Omental fat pad (tissue), 4 donors: ENCODE measurements at places on chromosomes 3 and 15. TPM values are rescaled to one million over a fixed set of nuclear protein-coding genes. Genes with fewer than 3 reads are reported as not detected.

ZMAT3 gene
- total RNA-seq, result 9.1 TPM

LCTL gene
- not detected for total RNA-seq

CPEB1 gene
- 1.3 TPM for total RNA-seq

SLC12A8 gene
- total RNA-seq, result 65.3 TPM

PCSK6 gene
- 20.5 TPM for total RNA-seq

SAMD7 gene
- not detected for total RNA-seq

GHSR gene
- total RNA-seq, result not detected

LIPC gene
- total RNA-seq, result not detected

ARMC8 gene
- 103 TPM for total RNA-seq

RASL12 gene
- total RNA-seq, result 4.6 TPM

FBXW12 gene
- not detected for total RNA-seq

TNNC1 gene
- not detected for total RNA-seq

DNA sequence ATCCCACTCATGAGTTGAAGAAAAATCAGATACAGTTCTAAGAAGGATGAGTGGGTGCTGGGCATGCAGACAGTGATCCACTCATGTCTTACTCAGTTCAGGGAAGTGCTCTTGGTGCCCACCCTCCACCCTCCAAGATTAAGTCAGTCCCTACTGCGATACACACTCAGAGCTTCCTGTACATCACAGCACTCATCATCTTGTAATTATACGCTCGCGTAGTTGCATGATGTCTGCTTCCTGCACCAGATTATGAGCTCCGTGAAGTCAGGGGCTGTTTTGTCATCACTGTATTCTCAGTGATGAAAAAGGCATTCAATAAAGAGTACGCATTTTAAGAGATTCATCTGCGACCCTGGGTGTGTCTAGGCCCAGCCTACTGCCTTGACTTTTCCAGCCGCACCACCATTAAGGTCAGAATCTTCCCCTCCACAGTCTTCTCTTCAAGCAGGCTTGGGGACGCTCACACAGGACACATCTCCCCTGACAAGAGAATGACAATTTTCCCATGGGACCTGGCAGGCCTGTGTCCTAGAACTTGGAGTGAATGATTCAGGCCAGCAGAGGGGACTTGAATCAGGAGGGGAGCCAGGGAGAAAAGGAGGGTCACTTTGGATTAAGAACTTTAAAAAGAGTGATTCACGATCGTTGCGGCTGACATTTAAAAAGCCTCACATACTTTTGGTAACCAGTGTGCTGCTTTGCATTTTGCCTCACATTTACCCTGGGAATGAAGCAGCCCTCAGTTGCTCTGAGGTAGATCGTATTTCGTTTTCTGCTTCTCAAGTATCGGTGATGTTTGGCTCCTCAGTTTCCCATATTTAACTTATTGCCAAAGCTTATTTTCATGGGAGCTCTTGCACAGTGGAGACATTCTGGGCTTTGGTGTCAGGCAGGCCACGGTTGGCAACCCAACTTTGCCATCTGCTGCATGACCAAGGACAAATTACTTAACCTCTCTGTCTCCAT lies 7.9 kb upstream of the PDE8A start:
- DNase-seq, result no peak

- no peak for DNase-seq
These were observed 20.7 kb downstream of the TIMP4 start for GRCh38 chr3:12138044-12138443.

GRCh38 chr3:94787066-94787465 lies 724.2 kb downstream of the NSUN3 start:
- DNase-seq, result no peak

GRCh38 chr3:183449791-183450190 lies 21.4 kb upstream of the MCF2L2 start:
- no peak for DNase-seq

- DNase-seq, result no peak
These were observed 65.9 kb downstream of the TFG start for GRCh38 chr3:100775226-100775625.

DNA sequence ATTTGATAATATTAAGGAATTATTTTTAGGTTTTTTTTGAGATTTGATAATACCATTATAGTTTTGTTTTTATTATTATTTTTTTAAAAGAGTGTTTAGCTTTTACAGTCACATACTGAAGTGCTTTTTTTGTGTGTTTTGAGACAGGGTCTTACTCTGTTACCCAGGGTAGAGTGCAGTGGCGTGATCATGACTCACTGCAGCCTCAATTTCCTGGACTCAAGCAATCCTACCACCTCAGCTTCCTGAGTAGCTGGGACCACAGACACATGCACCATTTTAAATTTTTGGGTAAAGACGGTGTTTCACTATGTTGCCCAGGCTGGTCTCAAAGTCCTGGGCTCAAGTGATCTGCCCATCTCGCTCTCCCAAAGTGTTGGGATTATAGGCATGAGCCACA lies 73.0 kb downstream of the SUMF1 start:
- no peak for DNase-seq

DNA sequence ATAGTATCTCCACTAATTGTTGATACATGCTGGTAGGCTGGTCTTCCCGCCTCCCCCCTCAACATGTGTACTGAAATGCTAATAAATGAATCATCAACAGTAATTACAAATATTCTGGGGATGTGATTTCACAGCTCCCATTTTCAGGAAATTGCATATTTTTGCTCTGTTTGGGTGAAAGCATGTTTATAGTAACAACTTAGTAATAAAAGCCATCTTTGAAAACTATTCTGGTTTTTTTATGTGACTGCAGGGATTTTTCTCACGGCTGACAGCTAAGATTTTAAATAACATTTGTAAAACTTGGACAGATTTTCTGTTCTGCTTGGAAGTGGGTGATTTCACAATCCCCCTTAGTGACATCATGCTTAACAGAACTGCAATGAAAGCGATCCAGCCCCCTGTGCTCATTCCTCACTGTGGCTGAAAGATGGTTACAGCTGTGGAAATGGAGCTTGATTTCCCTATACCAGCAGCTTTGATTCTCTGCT lies 25.6 kb upstream of the FAM174B start:
- no peak for DNase-seq

DNA sequence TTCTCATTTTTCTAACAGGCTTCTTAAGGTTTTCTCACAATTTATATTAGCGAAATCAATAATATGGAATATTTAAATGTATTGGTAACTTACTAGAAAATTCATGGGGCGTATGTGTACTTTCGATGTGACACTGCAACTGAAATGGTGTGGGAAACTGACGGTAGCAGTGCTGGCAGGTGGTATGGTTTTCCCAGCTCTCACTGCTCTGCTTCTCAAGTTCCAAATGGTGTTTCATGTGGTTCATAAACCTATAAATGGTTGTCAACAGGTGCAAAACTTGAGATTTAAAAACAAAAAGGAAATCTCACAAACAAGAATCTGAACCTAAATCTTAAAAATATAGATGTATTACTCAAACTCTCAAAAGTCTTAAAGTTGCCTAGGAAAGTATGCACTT lies 54.7 kb downstream of the ZNF280D start:
- no peak for DNase-seq

DNA sequence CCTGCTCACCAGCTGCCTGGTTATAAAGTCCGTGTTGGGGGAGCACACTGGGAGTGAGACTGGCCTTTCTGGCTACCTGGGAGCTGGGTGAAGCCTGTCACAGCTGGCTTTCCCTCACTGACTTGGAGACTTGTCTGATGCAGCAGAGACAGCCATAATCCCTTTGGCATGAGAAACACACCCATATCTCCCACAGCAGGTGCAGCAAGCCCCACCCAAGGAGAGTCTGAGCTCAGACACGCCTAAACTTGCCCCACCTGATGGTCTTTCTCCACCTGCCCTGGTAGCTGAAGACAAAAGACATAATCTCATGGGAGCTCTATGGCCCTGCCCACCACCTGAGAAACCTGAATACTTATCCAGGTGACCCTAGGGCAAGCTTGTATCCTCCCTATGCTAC lies 54.8 kb downstream of the NMD3 start:
- no peak for DNase-seq

DNA sequence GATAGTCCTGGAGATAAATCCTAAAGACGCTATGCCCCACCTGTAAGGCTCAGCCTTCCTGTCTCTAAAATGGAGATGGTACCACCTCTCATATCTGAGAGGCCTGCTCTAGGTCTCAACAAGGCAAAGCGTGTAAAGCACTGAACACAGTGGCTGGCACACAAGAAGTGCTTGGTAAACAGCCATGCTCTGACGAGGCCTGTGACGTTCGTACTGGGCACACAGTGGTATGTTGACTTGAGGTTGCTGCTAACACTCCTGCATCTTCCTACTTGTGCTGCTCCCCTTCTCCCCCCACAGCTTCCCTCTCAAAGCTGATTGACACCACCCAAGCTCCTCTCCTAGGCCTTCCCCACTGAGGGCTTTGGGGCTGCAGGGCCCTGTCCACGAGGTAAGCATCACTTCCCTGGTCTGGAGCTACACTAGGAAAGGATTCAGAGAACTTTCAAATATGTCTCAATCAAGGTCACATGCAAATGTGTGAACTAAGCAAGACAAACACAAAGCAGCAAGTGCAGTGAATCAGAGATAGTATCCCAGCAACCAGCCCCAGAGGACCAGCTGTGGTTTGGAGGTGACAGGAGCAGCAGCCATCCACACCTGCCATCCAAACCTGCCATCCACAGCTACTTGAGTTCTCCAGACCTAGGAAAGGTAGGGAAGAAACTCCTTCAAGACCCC lies 177.5 kb downstream of the STT3B start:
- no peak for DNase-seq

DNA sequence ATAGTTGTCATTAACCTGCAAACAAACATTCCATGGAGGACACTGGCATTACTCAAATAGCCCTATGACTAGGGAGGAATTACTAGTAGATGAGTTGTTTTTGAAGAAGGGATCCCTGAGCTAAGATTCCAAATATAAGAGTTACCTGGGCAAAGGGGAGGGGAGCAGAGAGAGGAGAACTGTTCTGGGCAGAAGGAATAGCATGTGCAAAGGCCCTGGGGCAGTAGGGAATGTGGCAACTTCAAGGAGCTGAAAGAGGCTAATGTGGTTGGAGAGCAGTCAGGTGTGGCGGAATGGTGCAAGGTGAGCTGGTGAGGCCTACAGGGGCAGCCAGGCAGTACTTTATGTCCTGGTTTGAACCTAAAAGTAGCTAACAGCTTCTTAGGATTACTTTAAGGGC lies 5.8 kb upstream of the IL17RD start:
- no peak for DNase-seq

- DNase-seq, result no peak
These were observed 49.8 kb upstream of the PRR23E start for GRCh38 chr3:127143172-127143571.

DNA sequence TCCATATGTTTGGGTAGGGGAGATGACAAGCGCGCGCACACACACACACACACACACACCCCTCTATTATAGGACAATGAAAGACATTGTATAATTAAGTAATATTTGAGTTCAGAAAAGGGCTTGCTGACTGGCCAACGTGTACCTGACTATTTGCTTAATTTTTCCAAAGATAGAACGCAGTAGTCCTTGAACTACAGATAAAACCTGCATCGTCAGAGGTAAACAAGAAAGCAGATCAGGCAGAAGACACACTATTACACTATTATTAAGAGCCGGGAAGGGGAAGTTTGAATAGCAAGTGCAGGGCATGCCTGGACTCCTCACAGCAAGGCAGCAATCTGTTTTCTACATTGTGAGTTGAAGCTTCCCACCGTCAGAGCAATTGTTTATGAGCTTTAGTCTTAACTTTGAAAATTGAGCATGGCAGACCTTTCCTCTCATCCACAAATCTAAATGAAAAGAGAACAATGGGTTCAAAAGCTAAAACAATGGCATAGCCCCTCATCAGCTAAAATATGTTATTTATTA lies 427.7 kb downstream of the GABRG3 start:
- DNase-seq, result no peak

DNA sequence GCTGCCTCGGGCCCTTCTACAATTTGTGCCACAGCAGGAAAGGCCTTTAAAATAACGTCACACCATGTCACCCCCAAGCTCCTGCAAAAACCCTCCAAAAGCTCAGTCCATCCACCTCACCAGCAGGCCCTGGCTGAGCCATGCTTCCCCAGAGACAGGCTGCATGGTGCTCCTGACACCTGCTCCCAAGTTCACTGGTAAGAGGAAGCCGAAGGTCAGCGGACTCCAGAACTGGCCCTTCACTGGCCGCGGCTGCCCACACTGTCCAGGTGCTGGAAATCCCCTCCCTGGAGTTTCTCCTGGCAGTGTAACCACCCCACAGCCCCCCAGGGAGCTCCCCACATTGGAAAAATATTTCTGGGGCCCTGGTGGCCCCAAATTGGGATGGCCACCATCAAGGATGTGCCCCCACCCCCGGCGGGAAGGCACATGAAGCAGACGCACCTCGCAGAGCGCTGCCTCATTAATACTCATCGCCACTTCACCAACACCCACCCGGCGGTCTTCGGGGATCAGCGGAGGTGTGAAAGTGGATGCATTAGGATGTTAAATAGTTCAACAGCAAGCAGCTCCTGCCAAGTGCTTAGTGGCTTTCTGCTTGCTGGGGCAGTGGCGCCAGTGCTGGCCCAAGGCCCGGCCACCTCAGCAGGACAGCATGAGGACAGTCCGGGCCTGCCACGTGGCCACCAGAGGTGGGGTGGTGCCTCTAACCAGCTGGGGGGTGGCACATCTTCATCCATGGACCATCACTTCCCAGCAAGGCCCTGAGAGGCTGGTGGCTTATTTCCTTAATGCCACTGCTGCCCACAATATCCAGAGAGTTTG lies 146.1 kb upstream of the IQSEC1 start:
- DNase-seq, result no peak

DNA sequence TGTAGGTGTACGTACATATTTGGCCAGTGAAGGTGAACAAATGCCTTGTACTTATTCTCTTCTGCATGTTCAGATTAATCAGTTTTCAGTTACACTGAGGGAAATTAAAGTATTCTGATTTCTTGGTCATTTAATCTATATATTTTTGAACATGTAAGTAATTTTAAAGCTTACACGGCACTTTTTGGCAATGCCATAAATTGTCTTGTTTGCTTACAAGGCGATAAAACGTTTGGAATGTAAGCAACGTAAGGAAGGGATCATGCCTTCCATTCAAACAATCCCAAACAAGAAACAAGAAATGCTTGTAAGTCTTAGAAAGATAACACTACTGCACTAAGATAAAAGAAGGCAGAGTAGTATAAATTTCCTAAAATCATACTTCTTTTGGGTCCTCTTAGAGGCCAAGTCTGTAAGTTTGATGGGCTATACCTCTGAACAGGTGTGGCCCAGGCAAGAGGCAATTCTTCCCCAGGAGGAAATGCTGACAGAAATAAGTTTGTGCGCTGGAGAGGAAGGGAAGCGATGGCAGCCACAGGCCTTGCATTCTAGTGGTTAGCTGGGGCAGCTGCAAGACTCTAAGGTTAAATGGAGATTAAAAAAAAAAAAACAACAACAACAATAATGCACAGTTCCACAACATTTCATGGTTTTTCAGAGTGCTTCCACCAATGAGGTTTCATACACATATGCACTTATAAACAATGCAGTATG lies 73.8 kb downstream of the GOLIM4 start:
- no peak for DNase-seq

DNA sequence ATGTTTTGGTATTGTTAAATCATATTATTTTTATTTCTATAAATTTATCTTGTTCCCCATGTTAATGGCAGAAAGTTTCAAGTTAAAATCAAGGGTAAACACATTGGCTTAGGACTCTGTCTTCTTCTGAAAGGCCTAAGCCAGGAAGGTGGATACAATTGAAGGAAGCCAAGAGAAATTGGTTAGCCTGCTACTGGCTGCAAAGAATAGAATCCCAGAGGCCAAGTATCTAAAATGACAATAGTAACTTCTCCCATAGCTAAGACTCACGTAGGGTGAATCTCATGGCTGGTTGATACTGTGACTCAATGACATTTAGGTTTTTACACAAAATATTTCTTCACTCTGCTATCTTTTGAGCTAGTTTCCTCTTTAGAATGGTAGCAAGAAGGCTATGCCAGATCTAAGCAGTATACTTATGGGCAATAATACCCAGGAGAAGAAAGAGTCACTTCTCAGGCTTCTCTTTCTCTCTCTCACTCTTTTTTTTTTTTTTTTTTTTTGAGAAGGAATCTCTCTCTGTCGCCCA lies 621.5 kb upstream of the TBL1XR1 start:
- no peak for DNase-seq
